Activated CD4-positive, alpha-beta T cell treated with anti-CD3 and anti-CD28 coated beads, Interleukin-2, amount 50 U/mL, for 48 hours (primary cell): ENCODE measurements at places on chromosomes 2 and 18.

DNA sequence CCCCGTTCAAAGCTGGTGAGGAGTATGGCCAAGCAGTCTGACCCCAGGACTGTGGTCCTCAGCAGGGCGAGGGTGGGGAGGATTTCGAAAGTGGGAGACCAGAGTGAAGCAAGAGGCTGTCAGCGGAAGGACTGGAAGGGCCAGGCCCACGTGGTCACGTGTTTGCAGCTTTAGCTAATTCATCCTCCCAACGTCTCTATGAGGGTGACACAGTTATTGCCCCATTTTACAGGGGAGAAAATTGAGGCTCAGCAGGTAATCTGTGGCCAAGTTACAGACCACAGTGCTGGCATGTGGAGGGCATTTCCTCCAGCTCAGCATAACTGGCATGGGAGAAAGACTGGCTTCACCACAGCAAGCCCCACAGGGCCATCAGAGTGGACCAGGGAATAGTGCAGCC, 45.4 kb upstream of the LTBP1 start:
- no peak for DNase-seq

- no peak for DNase-seq
Observed at GRCh38 chr2:36682562-36682961, 13.9 kb upstream of the VIT start.

DNA sequence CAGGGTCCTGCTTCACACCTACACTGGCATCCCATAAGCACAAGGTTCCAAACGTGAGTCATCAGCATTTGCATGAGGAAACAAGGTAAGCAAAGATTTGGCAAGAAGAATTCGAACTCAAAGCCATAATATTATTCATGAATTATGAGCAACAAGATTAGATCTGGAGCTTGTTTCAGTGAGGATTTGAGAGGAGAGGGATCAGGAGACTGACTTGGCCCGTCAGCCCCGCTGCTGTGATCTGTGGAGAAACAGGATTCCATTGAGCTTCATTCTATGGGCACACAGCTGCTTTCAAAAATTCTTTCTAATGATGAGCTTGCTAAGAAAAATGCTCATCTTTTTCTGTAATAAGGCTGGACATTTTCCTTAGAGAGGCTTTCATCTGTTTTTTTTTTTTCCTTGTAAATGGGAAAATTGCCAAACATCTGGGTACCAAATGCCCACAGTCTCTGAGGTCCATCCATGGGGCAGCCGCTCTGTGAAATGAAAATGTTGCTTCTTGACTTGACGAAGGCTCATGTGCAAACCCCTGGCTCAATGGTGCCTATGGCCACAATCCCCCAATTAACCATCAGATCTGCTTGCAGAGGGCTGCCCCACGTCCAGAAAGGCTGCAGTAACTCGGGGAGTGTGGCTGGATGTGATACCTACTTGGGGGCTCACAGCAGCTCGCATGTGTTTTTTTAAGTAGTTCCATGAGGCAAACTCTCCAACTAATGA, 179.3 kb downstream of the TMEM18 start:
- DNase-seq: no peak

DNA sequence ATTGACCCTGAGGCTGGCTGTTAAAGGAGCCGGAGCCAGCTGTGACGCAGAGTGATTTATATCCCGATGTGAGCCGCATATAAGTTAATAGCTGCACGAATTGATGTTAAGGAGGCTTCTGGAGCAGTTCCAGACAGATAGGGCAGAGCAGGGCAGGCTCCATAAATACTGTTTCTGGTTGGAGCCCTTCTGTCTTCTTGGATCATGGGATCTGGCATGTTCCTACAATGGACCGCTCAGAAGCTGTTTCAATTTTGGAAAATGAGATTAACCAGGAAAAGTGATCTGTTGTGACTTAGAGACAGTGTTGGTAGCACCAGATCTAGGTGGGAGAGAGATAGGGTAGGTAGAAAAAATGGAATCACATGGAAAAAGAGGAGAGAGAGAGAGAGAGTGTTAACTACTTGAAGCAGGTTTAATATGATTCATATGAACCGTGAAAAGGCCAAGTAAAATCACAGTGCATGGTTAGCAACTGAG, 4.8 kb upstream of the IGFBP5 start:
- DNase-seq: no peak

DNA sequence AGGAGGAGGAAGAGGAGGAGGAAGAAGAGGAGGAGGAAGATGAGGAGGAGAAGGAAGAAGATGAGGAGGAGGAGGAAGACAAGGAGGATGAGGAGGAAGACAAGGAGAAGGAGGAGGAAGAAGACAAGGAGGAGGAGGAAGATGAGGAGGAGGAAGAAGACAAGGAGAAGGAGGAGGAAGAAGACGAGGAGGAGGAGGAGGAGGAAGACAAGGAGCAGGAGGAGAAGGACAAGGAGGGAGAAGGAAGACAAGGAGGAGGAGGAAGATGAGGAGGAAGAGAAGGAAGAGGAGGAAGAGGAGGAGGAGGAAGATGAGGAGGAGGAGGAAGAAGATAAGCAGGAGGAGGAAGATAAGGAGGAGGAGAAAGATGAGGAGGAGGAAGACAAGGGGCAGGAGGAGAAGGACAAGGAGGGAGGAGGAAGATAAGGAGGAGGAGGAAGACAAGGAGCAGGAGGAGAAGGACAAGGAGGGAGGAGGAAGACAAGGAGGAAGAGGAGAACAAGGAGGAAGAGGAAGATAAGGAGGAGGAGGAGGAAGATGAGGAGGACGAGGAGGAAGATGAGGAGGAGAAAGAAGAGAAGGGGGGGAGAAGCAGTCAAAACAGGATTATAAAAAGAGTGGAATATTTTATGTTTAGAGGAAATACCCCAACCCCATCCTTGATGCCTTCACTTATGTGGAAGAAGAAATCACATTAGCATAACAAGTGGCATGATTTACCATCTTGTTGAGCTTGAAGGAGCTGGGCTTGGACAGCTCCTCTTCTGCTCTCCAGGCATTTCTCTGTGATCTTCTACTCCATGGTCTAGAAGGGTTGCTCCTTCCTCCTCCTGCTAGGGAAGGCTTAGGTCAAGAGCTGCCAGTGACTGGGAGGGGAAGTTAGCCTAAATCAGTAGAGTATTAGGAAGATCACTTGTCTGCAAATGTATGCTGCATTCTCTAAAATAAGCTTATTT, 45.3 kb upstream of the KCTD1 start:
- DNase-seq: no peak

GRCh38 chr2:231134910-231135655, 10.2 kb upstream of the HTR2B start:
- no peak for DNase-seq

GRCh38 chr2:148842050-148842449, 33.0 kb upstream of the KIF5C start:
- no peak for DNase-seq

- DNase-seq: no peak
Observed at GRCh38 chr2:142615876-142616275, 261.6 kb upstream of the KYNU start.
